ENCODE measurements at places on chromosomes 3 and 15. TPM values are rescaled to one million over a fixed set of nuclear protein-coding genes. Genes with fewer than 3 reads are reported as not detected.

Gene CCDC9B
- total RNA-seq, result 0.41 TPM

Gene WDR5B
- total RNA-seq, result 5.5 TPM

Gene C2CD4A
- total RNA-seq, result not detected

- DNase-seq, result no peak
Observed at GRCh38 chr15:88247914-88248313, 8.6 kb downstream of the NTRK3 start.

GRCh38 chr3:143247073-143247472, 127.5 kb downstream of the CHST2 start:
- DNase-seq, result no peak
